ENCODE measurements at places on chromosomes 12 and 14.

GRCh38 chr12:8644345-8645248 is 18.0 kb downstream of the MFAP5 start:
- DNase-seq = peak; percentile 71

- no peak for DNase-seq
Measured at GRCh38 chr12:109726511-109727038, 12.9 kb downstream of the FAM222A start.

DNA sequence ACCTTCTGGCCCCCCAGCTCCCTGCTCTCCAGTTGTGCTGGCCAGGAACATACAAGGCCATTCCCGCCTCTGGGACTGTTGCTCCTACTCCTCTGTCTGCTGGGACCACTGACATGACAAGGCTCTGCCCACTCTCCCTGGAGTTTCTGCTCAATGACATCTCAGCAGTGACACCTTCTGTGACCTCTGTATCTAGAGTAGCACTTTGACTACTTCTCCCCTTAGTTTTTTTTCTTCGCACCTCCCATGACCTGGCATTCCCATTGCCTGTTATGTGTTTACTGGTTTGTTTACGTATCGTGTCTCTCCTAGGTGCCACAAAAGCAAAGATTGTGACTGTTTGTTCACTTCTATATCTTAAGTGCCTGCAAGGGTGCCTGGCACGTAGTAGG is 40.1 kb upstream of the TMEM263 start:
- no peak for DNase-seq

GRCh38 chr12:45598761-45599160 is 130.7 kb upstream of the ARID2 start:
- DNase-seq = no peak

- peak; percentile 66 for DNase-seq
Measured at GRCh38 chr12:124636138-124636978, 68.9 kb upstream of the NCOR2 start.

DNA sequence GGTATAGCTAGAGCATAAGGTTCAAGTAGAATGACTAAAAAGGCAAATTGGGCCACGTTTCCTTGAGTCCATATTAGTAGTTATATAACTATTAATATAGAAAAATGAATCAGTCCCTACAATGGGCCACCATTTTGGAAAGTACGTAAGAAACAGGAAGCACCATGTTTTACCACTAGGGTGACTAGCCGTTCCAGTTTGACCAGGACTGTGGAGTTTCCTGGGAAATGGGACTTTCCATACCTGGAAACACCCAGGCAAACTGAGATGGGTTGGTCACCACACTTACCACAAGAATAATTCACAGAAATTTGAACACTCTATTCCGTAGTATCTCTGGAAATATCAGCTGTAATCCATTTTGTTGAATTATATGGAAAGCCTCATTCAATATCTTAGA is 2.1 kb upstream of the MAGOHB start:
- DNase-seq = no peak

- DNase-seq = no peak
Measured at GRCh38 chr12:46364777-46365580, 7.6 kb downstream of the SLC38A2 start.

GRCh38 chr14:105273062-105273461 is 24.7 kb downstream of the BTBD6 start:
- no peak for DNase-seq

GRCh38 chr14:66698503-66698902 is 190.6 kb downstream of the GPHN start:
- no peak for DNase-seq

- no peak for DNase-seq
Measured at GRCh38 chr12:123387508-123388176, 3.7 kb downstream of the KMT5A start.

DNA sequence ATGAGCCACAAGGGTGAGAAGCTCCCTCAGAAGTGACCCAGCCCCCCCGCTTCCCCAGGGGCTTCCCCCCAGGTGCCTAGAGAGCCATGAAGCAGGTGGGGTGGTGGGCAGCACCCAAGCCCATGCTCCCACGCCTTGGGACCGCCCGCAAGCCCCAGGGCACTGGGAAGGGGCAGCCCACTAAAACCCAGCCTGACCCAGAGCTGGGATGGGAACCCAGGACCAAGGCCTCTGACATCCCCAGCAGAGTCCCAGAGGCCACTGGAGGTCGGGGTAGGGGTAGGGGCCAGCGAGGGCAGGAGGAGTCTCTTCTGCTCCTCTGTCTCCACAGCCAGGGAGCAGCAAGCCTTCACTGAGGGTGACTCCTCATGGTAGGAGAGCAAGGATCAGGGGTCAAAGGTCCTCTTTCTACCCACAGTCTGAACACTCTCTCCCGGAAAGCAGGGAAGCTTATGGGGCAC is 86.5 kb upstream of the ZFP36L1 start:
- no peak for DNase-seq

- DNase-seq = no peak
Measured at GRCh38 chr14:55588259-55588699, 8.3 kb downstream of the KTN1 start.
